ENCODE measurements at places on chromosomes 7 and 10. TPM values are rescaled to one million over a fixed set of nuclear protein-coding genes. Genes with fewer than 3 reads are reported as not detected.

DNA sequence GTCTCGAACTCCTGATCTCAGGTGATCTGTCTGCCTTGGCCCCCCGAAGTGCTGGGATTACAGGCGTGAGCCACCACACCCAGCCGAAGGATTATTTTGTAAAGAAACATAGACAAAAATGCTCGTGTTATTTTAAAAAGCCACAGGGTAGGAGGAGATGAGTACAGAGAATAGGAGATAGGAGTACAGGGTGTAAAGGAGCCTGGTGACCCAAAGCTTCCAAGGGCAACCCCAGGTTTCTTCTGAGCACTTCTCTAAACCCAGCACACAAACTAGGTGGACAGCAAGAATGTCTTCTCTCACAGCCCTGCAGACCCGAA lies 54.7 kb downstream of the ZNF467 start:
- no peaks in the 10 kb centered on the region for H3K36me3 ChIP-seq
- no peak for DNase-seq
- H3K27me3 ChIP-seq: no peaks in the 10 kb centered on the region
- no peaks in the 10 kb centered on the region for H3K4me1 ChIP-seq
- no peak overlapping the region for H3K4me3 ChIP-seq
- no peak overlapping the region for H3K27ac ChIP-seq

GRCh38 chr7:44325201-44325671 lies at the start of gene CAMK2B:
TSS of gene CAMK2B (minus strand) at chr7:44325594. CDS start at chr7:44325421, 173 bp downstream.
- H3K36me3 ChIP-seq: no peaks in the 10 kb centered on the region
- H3K4me3 ChIP-seq: no peak within 1 kb of the TSS
- H3K4me1 ChIP-seq: peaks cover 5% of the 10 kb centered on the region
- no peaks in the 10 kb centered on the region for H3K27me3 ChIP-seq
- no peak within 1 kb of the TSS for H3K27ac ChIP-seq

DNA sequence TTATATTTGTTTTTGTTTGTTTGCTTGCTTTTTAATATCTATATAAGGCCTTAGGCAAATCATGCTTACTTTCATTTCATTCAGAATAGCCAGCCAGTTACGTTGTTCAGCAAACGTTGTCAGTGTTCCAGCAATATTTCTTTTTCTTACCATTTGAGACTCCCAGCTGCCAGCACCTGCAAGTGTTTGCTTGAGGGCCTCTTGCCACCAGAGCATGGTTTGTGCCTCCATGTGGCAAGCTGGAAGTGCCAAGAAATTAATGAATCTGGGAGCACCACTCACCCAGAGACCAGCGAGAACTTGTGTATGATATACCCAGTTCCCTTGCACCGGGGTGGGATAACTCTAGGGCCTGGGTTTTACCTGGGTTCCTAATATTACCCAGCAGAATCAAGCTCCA lies 177.1 kb upstream of the CSTF2T start:
- H3K4me3 ChIP-seq: no peak overlapping the region
- peak overlapping the region; percentile 13 for H3K27ac ChIP-seq
- no peaks in the 10 kb centered on the region for H3K27me3 ChIP-seq
- H3K4me1 ChIP-seq: no peaks in the 10 kb centered on the region
- no peaks in the 10 kb centered on the region for H3K36me3 ChIP-seq
- DNase-seq: no peak

DNA sequence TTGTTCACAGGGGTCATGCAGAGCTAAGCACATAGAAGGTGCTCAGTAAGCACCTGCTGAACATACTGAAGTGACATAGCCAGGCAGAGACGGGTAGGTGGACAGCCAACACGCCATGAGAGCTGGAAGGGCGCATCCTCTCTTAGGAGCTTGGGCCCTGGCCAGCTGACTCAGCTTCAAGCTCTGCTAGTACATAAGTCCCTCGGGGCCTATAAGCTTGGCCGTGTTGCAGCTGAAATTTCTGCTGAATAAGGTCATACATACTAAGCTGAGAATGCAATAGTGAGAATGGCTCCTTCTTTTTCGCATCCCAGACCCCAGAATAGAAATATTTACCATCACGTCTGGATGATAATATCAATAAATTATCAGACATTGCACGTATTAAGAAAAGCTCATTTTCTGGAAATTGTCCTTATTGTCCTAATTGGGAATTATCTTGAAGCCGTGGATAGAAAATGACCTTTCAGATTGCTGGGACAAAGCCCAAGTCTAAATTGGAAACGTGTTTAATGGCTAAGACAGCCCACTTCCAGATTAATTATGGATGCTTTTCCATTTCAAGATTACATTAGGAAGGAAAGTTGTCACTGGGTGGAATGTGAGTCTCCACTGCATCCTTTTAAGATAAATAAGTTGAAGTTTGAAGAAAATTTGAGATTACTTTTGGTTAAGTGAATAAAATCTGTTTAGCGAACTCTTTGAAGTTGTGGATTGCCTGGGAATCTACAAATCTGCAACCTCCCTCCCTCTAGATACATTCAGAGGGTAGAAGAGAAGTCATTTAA lies 287.1 kb upstream of the C7orf33 start:
- no peaks in the 10 kb centered on the region for H3K27me3 ChIP-seq
- peak; percentile 73 for DNase-seq
- no peak overlapping the region for H3K4me3 ChIP-seq
- H3K36me3 ChIP-seq: no peaks in the 10 kb centered on the region

- no peaks in the 10 kb centered on the region for H3K4me1 ChIP-seq
- no peaks in the 10 kb centered on the region for H3K36me3 ChIP-seq
- H3K4me3 ChIP-seq: no peak overlapping the region
- DNase-seq: no peak
- H3K27ac ChIP-seq: peak overlapping the region; percentile 67
- no peaks in the 10 kb centered on the region for H3K27me3 ChIP-seq
Observed at GRCh38 chr7:42753811-42754363, 158.0 kb downstream of the C7orf25 start.

GRCh38 chr10:47025253-47025539 lies 114.0 kb downstream of the PTPN20 start:
- no peak overlapping the region for H3K4me3 ChIP-seq
- no peaks in the 10 kb centered on the region for H3K36me3 ChIP-seq
- H3K27me3 ChIP-seq: no peaks in the 10 kb centered on the region
- H3K4me1 ChIP-seq: no peaks in the 10 kb centered on the region

DNA sequence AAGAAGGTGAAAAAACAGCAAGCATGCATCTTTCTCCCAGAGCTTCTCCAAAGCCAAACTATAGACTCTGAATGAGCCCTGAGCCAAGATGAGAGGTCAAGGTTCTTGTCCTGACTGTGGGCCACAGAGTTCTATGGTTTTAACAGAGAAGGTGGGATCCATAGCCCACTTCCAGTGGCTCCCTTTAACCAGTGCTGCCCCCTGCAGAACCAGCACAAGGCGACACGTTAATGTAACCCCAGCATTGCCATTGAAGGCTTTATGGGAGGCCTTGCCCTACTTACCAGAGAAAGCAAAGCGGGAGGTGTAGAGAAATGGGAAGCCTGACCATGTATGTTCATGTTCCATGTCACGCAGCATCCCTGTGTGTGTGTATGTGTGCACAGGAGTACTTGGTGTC lies 243.6 kb downstream of the PRPF18 start:
- H3K27me3 ChIP-seq: no peaks in the 10 kb centered on the region
- H3K4me3 ChIP-seq: no peak overlapping the region
- no peaks in the 10 kb centered on the region for H3K4me1 ChIP-seq
- no peak overlapping the region for H3K27ac ChIP-seq
- H3K36me3 ChIP-seq: no peaks in the 10 kb centered on the region

DNA sequence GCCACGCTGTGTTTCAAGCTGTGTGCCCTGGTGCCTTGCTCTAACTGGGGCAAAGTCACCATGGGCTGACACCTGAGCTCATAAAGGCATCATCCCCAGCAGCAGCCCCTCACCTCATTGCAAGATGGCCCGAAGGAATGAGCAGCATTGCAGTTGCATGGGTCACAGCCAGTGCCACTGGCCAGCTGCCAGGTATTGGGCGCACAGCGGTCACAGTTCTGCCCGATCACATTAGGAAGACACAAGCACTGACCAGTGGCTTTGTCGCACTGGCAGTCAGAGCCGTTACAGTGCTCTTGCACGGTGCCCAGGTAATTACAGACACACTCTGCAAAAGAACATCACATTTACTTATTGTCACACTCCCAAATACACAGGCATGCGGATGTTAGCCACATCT lies 51.1 kb downstream of the LAMB1 start:
- no peaks in the 10 kb centered on the region for H3K36me3 ChIP-seq
- DNase-seq: no peak
- H3K27me3 ChIP-seq: no peaks in the 10 kb centered on the region
- H3K4me3 ChIP-seq: no peak overlapping the region
- peak overlapping the region; percentile 29 for H3K27ac ChIP-seq

DNA sequence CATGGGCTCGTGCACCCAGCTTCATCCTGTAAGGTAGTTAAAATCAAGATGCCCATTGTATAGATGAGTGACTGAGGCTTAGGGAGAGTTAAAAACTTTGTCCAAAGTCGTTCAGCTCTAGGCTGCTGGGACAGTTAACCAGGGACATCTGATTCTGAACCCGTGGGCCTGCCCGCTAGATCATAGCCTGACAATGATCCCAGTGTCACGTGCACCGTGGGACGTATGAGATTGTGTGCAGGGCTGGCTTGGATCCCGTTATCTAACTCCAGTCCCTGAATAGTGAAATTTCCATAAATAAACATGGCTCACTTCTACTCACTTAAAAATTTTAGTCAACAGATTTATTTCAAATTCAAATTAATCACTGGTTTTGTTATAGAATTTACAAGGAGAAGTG lies 24.9 kb downstream of the C10orf120 start:
- DNase-seq: no peak
- H3K4me3 ChIP-seq: no peak overlapping the region
- H3K27me3 ChIP-seq: no peaks in the 10 kb centered on the region
- H3K36me3 ChIP-seq: no peaks in the 10 kb centered on the region
- no peak overlapping the region for H3K27ac ChIP-seq

DNA sequence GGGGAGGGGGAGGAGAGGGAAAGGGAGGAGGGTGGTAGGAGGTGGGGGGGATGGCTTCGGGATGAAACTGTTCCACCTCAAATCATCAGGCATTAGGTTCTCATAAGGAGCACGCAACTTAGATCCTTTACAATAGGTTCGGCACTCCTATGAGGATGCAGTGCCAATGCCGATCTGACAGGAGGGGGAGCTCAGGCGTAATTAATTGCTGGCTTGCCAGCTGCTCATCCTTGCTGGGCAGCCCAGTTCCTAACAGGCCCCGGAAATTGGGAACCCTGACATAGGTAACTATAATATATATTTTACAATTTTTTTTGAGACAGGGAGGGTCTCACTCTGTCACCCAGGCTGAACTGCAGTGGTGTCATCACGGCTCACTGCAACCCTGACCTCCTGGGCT lies 118.8 kb upstream of the SFMBT2 start:
- H3K27me3 ChIP-seq: no peaks in the 10 kb centered on the region
- no peak overlapping the region for H3K4me3 ChIP-seq
- H3K27ac ChIP-seq: no peak overlapping the region
- no peak for DNase-seq
- no peaks in the 10 kb centered on the region for H3K4me1 ChIP-seq

GRCh38 chr10:129840196-129840590 lies 123.9 kb downstream of the EBF3 start:
- H3K27me3 ChIP-seq: no peaks in the 10 kb centered on the region
- H3K36me3 ChIP-seq: no peaks in the 10 kb centered on the region
- H3K4me3 ChIP-seq: no peak overlapping the region

DNA sequence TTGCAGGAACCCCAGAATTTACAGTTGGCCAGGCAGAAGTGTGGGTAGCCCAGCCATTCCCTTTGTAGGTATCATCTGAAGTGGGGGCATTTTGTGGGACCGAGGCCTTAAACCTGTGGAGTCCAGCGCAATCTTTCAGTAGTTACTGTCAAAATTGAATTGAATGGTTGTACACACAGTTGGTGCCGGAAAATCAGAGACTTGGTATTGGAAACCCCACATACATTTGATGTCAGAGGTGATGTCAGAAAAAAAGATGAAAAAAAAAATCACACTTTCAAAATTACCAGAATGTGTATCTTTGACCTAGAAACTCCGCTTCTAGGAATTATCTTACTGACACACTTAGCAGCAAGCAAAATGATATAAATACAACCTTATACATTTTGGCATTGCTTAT lies 153.8 kb upstream of the PLXNA4 start:
- H3K27ac ChIP-seq: no peak overlapping the region
- H3K4me1 ChIP-seq: no peaks in the 10 kb centered on the region

FAM237B gene
- not detected for total RNA-seq

DNA sequence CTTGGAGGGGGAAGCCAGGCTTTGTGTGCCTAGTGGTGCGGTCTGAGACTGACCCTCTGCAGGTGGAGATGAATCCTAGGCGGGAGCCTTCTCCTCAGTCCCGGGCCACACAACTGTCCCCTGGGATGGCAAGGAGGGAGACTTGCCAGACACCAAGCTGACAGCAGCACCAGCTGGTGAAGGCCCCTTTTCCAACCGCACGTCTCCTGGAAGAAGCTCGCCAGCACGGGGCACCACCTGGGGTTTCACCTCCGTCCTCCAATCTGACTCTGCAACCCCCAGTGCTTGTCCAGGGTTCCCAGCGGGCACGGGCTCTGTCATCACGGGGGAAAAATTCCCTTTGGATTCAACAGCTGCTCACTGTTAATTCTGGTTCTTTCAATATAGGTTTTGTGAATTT lies 34.2 kb upstream of the TCERG1L start:
- no peaks in the 10 kb centered on the region for H3K36me3 ChIP-seq
- H3K27ac ChIP-seq: no peak overlapping the region
- H3K27me3 ChIP-seq: no peaks in the 10 kb centered on the region
- H3K4me1 ChIP-seq: no peaks in the 10 kb centered on the region

DNA sequence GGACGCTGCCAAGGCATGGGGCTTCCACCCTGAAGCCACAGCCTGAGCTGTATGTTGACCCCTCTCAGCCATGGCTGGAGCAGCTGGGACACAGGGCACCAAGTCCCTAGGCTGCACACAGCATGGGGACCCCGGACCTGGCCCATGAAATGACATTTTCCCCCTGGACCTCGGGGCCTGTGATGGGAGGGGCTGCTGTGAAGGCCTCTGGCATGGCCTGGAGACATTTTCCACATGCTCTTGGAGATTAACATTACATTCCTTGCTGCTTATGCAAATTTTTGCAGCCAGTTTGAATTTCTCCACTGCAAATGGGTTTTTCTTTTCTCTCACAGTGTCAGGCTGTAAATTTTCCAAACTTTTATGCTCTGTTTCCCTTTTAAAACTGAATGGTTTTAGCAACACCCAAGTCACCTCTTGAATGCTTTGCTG lies 463.6 kb downstream of the ZWINT start:
- H3K4me1 ChIP-seq: no peaks in the 10 kb centered on the region
- no peak overlapping the region for H3K27ac ChIP-seq
- DNase-seq: no peak
- no peak overlapping the region for H3K4me3 ChIP-seq
- H3K36me3 ChIP-seq: no peaks in the 10 kb centered on the region
- H3K27me3 ChIP-seq: no peaks in the 10 kb centered on the region
